ENCODE measurements at places on chromosomes 16 and 17.

- DNase-seq: no peak
Measured at GRCh38 chr16:84312783-84313382, 18.2 kb downstream of the WFDC1 start.

DNA sequence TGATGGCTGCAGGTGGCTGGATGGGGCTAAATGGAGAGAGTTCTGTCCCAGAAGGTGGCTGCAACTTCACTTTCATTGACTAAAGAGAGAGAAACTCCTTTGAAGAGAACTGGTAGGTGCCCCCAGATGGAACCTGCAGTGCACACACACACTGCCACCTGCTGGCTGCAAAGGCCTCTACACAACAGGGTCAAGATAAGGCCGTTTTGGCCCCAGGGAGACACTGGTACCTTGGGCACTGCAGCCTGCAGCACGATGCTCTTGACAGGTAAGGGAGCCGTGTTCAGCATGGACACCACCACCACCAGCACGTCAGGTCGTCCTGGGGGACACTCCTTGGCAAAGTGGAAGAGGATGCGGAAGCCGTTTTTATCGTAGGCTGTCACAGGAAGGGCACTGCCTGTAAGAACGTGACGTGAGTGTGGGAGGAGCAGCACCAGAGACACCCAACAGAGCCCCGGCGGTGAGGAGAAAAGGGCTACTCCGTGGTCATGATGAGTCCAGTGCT, 22.7 kb downstream of the GGA3 start:
- peak; percentile 54 for DNase-seq

GRCh38 chr17:32882734-32883133, 5.8 kb upstream of the MYO1D start:
- DNase-seq: no peak

DNA sequence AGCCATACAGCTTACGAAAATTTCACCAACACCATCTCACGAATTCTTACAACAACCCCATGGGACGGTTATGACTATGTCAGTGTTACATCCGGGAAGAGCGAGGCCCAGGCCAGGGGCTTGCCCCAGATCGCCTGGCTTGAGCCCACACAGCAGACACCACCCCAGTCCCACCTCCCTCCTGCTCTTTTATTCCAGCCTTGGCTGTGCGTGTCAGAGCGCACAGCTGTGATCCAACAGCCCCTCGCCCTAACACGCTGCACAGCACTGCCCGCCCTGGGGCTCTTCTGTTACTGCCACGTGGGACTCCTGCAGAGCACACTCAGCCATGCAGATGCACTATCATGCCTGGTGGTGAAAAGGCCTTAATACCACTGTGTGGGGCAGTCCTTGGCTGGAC, 127.9 kb downstream of the ENGASE start:
- no peak for DNase-seq

DNA sequence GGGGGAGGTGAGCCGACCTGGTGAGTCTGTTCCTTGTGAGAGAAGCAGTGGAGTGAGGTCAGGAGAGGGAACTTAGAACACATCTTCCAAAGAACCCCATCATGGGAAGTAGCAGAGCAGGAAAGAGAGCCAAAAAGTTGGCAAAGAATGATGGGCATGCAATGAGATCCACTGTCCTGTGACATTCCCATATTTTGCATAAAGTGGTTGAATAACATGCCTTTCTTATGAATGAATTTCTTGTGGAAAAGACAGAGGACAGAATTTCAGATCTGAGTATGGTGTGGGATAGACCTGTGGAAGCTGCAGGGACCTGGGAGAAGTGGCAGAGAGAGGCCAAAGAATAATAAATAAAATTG, 41.3 kb downstream of the TMEM100 start:
- DNase-seq: no peak

GRCh38 chr16:67936124-67936879, at the start of gene PSMB10:
Gene PSMB10, minus strand, starts transcription at chr16:67936850. Its CDS starts 101 bp downstream, at chr16:67936749.
- no peak for DNase-seq

- no peak for DNase-seq
Measured at GRCh38 chr17:74362810-74363498, 1.3 kb upstream of the BTBD17 start.

DNA sequence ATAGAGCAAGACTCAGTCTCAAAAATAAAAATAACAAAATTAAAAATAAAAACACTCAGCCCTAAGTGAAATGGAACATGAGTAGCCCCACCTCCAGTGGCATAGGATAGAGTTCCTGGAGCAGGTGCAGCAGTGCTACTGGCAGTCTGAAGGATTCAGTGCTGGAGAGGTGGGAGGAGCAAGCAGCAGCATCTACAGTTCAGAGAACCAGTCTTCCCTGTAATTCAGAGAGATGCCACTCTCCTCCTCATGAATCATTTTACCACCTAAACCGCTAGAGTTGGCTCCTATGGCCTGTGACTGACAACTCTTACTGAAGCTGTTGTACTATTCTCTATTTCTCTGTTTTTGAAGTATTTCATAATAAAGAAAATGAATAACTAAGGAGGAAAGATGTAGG, 56.0 kb upstream of the SMURF2 start:
- DNase-seq: no peak

GRCh38 chr16:79101491-79101890, 499.0 kb downstream of the MAF start:
- DNase-seq: no peak

DNA sequence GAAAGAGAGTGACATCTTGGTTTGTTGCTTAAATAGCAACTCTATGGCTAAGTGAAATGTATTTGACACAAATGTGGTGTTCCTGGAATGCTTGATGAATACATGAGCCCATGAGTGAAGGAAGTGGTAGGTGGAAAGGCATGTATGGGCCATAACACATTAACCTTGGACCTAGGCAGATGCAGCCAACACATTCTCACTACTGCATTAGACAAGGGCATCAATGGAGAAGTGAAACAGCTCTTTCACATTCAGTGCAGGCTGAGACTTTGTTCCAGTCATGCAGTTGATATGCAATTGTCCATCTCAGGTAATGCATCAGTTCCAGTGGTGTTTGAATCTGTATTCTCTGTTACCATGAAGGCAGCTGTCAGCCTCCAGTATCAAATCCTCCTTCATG, 133.6 kb downstream of the HS3ST3B1 start:
- DNase-seq: no peak

DNA sequence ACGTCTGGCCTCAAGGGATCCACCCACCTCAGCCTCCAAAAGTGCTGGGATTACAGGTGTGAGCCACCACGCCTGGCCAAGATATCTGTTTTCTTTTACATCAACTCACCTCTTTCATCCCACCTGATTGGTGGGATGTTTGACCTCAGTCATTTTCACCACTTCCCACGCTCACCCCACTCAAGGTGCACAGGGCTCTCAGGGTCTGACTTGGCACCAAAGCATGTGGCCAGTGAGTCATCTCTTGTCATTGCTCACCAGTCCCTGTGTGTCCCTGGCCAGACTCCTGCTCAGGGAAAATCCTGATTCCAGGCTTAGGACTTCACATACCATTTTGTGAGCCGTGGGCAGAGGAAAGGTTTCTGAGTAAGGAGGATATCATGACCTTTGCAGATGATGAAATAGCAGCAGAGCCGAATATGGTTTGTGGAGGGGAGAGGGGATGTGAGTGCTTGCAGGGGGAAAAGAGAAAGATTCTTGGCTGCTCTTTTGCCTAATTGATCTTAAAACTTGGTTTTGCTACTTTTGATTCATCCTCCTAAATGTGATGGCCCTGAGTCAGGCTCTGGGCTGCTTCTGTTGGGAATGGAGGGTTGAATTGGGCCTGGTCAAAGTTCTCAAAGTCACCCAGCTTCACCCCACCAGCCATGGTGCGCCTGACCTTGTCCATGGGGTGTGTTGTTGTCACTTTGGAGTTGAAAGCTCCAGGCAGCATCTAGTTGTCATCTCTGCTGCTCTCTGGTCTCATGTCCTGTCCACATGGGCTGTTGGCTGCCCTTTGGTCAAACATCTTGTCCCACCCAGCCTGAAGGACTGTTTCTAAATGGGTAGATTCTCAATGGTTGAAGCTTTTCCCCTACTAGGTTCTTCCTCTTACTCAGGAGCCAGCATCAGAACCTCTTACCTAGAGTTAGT, 6.0 kb upstream of the KCNH6 start:
- DNase-seq: no peak

- no peak for DNase-seq
Measured at GRCh38 chr16:52312716-52313115, 234.2 kb downstream of the TOX3 start.

DNA sequence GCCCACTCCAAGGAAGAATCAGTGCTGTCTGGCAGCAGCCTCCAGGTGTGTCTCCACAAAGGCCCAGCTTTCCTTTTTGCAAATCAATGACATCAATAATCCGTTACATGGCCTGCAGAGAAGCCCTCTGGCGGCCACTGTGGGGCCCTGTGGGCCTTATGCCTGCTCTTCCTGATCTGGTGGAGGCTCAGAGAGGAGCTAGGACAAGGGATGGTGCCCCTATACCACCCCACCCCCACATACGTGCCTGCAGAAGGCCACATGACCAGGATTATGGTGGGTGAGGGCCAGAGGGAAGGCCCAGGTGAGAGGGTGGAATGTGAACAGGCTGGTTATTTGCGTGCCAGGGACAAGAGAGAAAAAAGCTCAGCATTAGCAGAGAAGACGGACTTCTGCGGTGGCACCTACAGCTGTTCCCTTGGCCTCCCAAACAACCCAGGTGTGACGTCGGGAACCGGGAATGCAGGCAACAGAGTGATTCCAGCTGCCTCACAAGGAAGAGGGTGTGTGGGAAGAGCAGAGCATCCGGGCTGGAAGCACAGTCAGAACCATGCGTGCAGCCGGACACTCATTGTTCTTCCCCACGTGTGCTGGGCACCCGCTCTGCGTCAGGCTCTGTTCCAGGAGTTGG, 22.5 kb downstream of the EIF4A3 start:
- DNase-seq: no peak

- no peak for DNase-seq
Measured at GRCh38 chr17:50045154-50045553, 10.8 kb upstream of the ITGA3 start.

DNA sequence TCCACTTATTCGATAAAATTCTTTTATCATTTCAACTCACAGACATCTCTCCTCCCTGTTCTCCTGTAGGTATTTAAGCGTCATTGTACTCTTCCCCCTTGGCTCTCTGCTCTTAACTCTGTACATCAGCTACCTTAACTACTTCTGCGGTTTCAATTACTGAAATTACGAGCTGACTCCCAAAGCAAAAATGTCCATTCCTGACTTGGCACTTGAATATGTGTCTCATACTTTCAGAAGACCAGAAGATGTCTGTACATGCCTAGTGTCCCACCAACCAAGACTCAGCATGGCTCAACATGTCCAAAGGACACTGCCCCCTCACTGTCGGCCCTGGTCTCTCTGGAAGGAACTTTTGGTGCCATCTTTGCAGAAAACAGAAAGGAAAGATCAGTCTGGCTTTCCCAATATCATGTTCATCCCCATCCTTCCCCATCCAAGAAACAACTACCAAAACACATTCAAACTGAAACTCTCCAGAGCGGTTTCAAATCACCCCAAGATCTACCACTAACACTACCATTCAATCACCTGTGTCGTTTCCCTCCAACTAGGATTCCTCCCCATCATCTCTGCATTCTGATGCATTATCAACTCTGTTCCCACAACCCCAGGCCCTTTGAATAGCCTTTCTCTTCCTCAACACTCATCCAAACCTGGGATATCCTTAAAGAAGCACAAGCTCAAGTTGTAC, 74.9 kb downstream of the ZFHX3 start:
- no peak for DNase-seq

- DNase-seq: no peak
Measured at GRCh38 chr16:83705856-83706255, 101.9 kb upstream of the HSBP1 start.

- no peak for DNase-seq
Measured at GRCh38 chr16:12009922-12010321, 33.4 kb downstream of the SNX29 start.

- no peak for DNase-seq
Measured at GRCh38 chr17:50692448-50693035, 15.2 kb downstream of the ANKRD40 start.

DNA sequence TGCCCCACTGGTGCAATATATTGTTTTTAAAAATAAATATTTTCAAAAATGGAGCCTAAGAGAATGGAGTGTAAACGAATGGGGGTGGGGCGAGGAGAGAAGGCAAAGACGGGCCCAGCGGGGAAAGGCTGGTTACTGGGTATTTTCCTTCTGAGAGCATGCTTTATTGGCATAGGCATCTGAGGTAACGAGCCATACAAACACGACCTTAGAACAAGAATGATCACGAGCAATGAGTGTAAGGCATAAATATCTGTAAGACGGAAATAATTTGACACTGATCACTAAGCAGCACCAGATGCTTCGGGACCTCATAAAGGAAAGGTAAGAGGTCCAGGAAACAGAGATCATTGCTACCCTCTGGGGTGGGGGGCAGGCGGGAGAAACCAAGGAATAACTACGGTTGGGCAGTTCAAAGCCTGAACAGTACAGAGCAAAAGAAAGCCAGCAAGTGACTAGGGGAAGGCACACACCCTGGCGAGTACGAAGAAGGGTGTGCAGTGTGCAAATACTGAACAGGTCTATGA, 959 bp downstream of the SSH2 start:
- DNase-seq: peak; percentile 2

DNA sequence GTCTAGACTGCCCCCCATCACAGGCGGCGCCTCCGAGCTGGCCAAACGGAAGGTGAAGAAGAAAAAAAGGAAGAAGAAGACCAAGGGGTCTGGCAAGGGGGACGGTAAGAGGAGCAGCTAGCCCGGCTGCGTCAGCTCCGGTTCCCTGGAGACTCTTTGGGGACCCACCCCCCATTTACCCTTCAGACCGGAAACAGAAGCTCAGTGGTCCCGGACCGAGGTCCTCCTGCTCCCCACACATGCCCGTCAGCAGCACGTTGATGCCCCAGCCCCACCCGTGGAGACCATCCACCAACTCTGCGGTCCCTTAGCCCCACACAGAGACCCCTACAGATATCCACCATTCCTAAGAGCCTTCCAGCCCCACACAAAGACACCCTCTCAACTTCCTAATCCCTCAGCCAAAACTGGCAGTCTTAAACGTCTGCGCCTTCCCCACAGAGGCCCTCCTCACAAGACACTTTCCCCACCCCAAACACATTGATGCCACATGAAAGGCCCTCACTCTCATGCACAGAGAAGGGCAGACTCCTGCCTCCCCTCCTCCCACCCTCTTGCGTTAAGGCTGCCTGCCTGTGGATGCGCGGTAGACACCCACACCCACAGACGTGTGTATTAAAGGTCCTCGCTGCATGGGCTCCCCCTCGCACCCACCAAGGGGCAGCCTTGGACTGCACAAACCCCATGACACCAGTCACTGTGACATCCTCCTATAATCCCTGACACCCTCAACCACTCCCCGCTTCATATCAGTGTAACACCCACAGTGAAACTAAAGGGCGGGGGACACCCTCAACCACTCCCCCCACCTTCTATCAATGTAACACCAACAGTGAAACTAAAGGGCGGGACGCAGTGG, 58.2 kb upstream of the RPH3AL start:
- DNase-seq: peak; percentile 16

- no peak for DNase-seq
Measured at GRCh38 chr16:57962756-57963155, 8.2 kb downstream of the CNGB1 start.

DNA sequence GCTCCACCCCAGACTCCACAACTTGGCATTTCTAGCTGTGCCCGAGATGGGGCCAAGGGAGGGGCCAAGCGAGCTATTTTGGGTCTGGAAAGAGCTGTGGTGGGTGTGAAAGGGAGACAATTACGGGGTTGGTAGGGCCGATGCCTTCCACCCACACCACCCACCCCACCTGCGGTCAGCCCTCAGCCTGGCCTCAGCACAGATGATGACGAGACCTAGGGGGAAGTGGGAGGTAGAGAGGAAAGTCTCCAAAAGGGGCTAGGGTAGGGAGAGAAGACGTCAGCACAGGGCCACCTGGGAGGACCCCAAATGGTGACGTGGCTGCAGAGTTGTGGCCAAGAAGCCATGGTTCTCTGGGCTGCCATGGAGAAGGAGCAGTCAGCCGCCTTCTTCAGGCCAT, 83.1 kb downstream of the SDK2 start:
- no peak for DNase-seq

Measured in memory B cell (primary cell).